ENCODE measurements at places on chromosomes 1 and 21.
A peak's percentile ranks its signal among the peaks of the same experiment; 100 is the strongest.

GRCh38 chr21:38902608-38903445 lies 97.1 kb downstream of the ETS2 start:
- no peak for DNase-seq

- no peak for DNase-seq
These were observed 68.7 kb downstream of the NID1 start for GRCh38 chr1:235996048-235996785.

- no peak for DNase-seq
These were observed 690.7 kb downstream of the NCAM2 start for GRCh38 chr21:21688889-21689288.

- no peak for DNase-seq
These were observed 13.7 kb downstream of the C1orf141 start for GRCh38 chr1:67120855-67121619.

- no peak for DNase-seq
These were observed 26.5 kb downstream of the SFT2D2 start for GRCh38 chr1:168252204-168252733.

GRCh38 chr1:240090957-240091600 lies 604 bp upstream of the FMN2 start:
- DNase-seq = no peak

GRCh38 chr1:199007423-199007822 lies 368.6 kb downstream of the PTPRC start:
- peak; percentile 33 for DNase-seq

DNA sequence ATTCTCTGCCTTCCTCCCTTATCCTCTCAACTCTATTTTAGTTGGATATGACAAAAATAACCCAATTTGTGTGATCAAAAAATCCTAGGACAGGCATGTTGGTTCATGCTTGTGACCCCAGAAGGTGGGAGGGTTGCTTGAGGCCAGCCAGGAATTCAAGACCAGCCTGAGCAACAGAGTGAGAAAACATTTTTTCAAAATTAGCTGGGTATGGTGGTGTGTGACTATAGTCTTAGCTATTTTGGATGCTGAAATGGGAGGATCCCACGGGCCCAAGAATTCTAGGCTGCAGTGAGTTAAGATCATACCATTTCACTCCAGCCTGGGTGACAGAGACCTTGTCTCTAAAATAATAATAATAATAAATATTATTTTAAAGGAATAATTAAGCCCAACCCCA lies 1383.1 kb upstream of the ADGRL2 start:
- DNase-seq = no peak

DNA sequence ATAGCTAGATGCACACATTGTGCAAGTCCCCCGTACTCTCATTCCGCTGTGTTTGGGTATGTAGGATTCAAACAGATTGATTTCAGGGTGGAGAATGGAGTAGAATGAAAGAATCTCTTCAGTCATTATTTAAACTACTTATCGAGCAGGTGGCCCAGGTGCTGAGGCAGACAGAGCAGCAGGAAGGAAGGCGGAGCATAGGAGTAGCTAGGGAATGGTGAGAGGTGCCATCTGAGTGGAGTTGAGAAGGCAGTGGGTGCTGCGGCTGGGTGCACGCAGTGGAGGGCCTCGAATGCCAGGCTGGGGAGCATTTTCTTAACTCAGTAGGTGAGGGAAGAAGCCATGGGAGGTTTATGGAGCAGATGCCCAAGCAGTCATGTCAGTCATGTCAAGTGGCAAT lies 45.2 kb upstream of the CD101 start:
- DNase-seq = no peak

DNA sequence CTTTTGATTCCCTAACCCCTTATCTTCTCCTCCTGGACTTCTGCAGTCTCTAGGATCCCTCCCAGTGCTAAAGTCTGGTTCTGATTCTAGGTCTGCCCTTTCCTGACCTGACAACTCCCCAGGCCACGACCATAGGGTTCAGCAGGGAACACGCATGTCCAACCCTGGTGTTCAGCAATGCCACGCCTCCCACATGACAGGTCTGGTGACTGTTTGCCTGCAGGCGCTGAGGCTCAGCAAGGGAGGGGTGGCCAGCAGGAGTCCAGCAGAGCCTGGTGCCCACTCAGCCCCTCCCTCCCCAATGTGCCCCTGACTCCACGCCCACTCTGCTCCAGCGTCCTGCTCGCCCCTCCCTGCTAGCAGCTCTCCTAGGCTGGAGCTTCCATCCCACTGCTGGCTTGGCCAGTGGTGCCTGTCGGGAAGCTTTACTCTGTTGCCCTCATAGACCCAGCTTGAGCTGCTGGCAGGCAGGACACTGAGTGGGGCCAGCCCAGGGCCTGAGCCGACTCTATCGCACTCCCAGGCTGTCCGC lies 17.3 kb downstream of the SLC9A1 start:
- peak; percentile 60 for DNase-seq

DNA sequence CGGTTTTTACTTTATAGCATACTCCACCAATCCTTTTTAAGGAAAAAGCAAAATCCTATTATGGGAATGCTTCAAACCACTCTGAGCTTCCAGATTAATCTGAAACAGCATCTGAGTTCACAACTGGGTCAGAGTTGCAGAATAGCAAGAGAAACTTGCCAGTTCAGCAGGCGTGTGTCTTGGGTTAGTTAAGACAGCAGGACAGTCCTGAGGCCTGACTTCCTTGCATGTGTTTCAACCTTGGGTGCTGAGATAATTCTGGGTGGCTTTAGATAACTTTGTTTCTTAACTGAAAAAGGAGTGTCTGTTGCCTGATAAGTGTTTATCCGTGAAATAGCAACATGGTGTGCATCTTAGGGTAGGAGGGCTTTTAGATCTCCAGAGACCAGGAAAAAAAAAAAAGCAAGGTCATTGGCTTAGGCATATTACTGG lies 169.2 kb downstream of the DHRS3 start:
- no peak for DNase-seq

DNA sequence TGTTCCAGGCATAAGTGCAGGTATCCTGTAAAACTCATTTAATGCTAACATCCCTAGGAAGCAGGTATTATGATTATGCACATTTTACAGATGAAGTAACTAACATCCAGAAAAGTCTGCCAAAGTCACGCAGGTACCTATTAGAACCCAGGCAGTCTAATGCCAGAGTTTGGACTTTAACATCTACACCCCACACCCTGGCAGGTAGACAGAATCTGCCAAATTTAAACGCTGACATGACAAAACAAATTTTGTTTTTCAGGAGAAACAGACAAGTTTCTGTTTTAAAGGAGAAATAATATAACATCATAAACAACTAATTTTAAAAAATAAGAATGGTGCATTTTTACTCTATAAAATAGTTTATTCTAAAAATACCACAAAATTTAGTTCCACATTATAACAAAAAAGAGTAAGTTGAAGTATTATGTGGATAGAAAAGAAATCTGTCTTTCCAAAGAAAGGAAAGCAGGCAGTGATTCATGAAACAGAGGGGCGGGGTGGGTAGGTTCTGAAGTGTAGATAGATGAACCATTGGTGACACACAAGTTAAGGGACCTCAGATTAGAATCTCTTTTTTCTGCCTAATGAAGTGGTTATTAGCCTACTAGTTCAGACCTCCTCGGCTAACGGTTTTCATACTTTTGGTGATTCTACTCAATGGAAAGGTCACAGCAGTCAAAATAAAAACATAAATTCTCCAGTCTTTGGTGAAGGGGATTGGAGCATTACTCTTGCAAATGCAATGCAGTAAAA lies 1.7 kb downstream of the ASPM start:
- DNase-seq = no peak

DNA sequence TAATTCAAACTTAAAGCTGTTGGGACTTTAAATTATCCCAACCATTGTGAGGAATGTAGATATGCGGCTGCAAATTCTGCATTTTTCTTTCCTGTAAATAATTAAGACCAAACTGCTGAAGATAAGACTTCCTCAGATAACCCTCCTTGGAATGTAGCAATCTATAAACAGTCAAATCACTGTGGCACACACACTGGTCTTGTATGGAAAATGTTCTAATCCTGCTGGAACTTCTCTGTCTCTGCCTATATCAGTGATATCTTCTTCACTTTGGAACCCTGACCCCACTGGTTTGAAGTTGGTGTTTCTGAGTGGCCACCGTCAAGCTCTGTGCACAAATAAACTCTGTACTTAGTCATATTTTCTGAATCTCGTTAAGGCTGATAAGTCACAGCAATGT lies 32.9 kb downstream of the HSF2BP start:
- DNase-seq = no peak

- no peak for DNase-seq
These were observed 1.8 kb downstream of the CDCP2 start for GRCh38 chr1:54151013-54151412.

DNA sequence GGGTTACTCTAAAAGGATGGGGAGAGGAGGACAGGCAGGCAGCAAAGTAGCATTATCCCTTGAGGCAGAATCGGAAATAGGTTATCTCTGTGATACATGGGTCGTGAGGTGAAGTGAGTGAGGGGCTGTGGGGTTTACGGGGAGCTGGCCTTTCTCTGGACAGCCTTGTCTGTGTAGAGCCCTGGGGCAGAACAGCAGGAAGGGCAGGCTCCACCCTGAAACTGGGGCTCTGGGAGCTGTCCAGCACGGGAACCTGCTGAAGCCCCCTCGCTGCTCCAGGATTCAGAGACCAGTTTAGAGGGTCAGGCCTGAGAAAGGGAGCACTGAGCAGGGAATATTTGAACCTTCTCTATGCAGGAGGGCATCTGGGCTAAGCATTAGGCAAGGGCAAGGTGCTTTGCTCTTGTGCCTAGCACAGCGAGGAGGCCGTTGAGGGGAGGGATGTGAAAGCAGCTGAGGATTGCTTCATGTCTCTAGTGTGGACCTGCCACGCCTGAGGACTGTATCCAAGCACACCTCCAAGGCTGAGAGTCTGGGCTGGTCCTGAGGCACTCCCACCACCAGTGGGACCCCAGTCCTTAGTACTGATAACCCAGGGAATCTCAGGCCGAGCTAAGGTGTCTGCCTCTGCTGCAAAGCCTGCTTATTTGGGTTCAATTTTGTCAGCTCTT lies 55.8 kb downstream of the NAV1 start:
- DNase-seq = no peak

DNA sequence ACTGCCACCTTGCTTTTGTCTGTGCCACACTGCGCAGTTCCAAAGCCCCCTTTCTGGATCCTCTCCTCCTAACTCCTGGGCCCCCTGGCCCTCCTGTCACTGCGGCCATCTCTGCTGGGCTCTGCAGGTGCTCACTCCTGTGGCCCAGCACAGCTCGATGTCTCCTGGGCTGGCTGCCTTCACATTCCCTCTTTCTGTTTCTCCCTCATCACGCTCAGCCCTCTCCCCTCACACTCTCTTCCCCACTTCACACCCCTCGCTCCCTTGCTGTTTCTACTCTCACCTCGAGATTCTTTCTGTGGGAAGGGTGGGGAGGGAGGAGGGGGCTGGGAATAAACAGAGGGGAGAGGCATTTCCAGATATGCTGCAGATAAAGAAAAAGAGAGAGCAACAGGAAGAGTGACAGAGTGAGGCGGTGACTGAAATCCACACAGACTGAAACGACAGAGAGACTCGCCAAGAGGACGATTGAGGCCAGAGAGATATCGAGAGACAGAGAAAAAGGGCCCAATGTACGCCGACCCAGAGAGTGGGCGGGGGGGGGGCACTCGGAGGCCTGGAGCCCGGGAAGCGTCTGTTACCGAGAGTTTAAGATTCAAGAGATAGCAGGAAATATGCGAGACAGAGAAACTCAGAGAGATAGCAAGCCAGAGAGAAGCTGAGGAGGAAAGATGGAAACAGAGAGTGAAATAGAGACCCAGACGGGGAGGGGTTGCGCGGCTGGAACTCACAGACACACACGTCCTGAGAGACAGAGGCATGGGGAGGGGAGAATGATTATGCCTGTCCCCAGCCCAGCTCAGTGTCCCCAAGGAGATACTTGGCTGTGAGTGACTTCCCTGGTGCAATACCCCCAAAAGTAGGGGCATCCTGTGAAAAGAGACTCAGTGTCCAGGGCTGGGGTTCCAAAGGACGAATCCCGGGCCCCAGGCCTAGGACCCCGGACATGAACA lies 666 bp downstream of the CSF3R start:
- DNase-seq = no peak

GRCh38 chr1:201570181-201570885 lies 31.4 kb downstream of the NAV1 start:
- DNase-seq = no peak

DNA sequence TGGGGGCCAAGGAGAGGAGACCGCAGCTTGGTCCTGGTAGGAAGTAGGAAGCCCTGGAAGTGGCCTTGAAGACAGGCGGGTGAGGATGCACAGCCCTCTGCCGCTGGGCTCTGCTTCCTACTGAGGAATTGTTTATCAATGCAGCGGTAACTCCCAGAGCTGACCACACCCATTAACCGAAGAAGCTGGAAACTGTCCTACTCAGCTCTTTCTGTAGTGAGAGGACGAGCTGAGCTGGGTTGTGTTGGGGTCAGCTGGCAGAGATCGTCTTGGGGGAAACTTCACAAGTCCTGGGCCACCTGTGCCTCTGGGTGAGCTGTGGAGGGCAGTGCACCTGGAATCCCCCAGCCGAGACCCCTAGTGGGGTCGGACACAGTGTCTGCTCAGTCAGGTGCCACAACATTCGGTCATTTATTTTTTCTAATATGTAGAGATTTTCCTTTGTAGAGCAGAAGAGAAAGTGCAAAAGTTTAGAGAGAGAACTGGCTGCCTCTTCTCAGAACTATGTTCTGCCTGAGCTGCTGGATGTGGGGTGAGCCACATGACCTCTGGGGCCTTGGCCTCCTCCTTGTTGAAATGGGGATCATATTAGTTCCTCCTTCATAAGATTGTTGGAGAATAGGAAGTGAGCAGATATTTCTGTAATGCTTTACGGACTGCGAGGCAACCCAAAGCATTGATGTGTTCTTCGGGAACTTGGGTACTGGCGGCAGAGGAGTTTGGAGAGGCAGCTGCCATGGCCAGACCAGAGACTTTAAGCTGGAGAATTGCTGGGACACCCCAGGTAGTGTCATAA lies 3.6 kb downstream of the NECAP2 start:
- peak; percentile 55 for DNase-seq

- DNase-seq = no peak
These were observed 7.7 kb upstream of the PTGFRN start for GRCh38 chr1:116902027-116902426.

Measured in CD14-positive monocyte (primary cell).